ENCODE measurements at places on chromosomes 5 and 9. TPM values are rescaled to one million over a fixed set of nuclear protein-coding genes. Genes with fewer than 3 reads are reported as not detected.

C8G gene
- not detected for total RNA-seq

DNA sequence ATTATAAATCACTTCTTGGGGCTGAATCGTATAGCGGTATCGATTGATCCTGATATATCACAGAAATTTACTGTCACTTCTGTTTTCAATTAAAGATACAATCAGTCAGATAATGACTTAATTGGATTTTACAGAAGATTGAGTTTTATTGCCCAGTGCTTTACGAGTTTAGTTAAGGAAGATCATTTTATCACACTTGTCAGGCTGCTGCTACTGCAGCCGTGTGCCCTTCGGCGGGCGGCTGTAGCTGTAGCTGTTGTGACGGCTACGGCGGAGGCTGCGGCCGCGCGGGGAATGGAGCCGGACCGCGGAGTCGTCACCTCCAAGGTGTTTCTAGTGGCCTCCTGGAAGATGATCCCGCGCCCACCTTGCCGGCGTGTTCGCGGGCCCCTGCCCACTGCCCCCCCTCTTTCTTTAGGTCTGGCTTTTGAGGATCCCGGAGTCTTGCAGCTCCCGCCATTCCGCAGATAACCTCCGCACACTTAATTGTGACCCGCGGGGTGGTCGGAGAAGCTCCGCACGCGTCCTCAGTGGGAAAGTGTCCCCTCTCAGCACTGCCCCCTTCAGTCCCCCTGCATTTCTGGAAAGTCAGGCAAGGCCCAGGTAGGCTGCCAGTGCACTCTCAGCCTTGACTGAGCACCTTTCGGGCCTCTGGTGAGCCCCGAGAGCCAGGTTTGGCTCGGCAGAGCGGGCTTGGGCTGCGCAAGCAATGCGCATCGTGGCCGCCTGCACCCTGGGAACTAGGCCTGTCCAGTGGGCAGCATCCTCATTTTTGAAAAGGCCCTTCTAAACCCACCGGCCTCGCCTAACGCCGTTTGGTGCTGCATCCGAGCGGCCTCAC is 6.9 kb upstream of the DMRT3 start:
- DNase-seq: no peak

DNA sequence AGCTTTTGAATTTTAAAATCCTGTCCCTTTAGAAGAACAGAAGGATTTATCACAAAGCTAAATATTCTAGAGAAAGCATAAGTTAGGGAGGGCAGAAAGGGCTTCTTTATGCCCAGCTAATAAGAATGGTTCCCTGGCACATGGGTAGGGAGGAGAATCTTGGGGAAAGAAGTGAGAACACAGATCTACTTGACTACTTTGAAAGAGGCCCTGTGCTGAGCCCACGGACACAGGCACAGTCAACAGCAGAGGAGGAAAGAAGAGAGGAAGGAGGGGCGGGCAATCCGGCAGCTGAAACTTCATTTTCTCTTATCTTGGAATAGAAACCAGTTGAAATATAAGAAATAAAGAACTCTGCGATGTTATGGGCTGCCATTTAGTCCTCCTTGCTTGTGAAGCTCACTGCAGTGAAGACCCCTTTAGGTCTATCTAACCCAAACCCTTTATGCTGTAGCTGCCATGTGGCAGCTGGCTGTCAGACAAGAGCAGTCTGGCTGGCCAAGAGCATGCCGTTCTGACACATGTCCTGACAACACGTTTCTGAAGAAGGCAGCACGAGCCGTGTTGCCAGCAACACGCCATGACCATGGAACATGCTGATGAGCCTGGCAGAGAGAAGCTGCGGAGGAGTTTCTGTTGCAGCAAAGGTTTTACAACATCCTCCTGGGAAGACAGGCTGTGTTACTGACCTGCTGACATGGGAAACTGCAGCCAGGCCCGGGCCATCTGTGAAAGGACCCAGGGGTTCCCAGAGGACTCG is 34.2 kb downstream of the ABLIM3 start:
- DNase-seq: no peak

- DNase-seq: no peak
Observed at GRCh38 chr9:29751226-29751625, 2177.9 kb upstream of the C9orf72 start.

DNA sequence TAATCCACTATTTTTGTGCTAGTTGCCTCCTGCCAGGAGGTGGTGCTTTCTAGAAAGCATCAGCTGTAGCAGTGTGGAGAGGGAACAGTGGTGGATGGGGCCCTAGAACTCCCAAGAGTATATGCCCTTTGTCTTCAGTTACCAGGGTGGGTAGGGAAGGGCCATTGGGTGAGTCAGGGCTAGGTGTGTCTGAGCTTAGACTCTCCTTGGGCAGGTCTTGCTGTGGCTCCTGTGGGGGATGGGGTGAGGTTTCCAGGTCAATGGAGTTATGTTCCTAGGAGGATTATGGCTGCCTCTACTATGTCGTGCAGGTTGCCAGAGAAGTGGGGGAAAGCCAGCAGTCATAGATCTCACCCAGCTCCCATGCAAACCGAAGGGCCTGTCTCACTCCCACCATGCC is 11.3 kb upstream of the ADAMTS12 start:
- DNase-seq: no peak
